Femur (tissue), 1 donor: ENCODE measurements at places on chromosomes 7 and 10.
A peak's percentile ranks its signal among the peaks of the same experiment; 100 is the strongest.

DNA sequence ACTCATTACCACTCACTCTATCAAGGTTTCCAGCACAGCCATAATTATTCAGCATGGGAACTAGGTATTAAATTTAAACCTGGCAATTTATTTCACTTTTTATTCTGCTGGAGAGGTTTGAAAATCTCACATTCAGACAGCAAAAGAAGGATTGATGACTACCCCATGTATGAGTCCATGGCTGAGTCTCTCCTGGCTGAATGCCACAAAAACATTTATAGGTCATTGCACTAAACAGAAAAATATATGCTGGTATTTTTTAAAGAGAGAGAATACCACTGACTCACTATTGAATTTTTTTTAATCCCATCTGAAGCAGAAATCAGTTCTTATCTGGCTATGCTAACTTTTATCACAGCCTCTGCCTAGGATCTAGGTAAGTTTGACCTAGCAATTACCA is 336.3 kb downstream of the PPP1R3A start:
- DNase-seq, result no peak

DNA sequence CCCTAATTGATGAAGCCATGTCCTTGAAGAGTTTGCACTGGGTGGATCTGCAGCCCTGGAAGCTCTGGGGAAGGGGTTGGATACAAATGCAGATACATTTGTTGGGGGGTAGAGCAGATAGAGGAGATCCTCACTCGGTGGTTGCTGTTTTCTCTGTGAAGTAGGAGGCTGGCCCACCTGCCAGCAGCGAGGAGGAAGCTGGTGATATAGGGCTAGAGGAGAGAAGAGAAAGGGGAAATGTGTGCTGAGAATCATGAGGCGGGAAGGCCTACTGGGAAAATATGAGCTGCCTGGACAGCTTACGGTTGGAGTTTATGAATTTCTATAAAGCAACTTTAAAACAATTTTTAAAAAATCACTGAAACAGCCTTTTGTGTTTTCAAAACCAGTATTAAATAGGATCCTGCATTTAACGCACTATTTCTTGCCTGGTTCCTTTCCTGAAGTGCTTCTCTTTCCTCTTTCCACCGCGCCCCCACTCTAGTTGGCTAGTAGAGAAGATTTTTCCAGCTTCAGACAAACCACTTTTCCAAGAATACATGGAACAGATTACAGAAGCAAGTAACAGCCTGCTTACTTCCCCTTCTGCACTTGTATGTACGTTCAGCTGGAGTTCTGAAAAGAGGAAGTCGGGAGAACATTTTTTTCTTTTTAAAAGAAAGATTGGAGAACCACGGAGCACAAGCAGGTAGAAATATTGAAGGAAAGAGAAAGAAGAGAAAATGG is 100.6 kb upstream of the GLCCI1 start:
- peak; percentile 58 for DNase-seq

GRCh38 chr10:92814790-92815189 is 33.5 kb upstream of the EXOC6 start:
- no peak for DNase-seq

- DNase-seq, result no peak
These were observed 31.9 kb downstream of the PAPSS2 start for GRCh38 chr10:87691506-87692070.

GRCh38 chr10:42984035-42984610 is 92.7 kb upstream of the RET start:
- DNase-seq, result no peak

- no peak for DNase-seq
These were observed 767.4 kb upstream of the GHITM start for GRCh38 chr10:83371696-83372490.

- no peak for DNase-seq
These were observed 13.0 kb downstream of the SEMA3A start for GRCh38 chr7:84181628-84182027.

DNA sequence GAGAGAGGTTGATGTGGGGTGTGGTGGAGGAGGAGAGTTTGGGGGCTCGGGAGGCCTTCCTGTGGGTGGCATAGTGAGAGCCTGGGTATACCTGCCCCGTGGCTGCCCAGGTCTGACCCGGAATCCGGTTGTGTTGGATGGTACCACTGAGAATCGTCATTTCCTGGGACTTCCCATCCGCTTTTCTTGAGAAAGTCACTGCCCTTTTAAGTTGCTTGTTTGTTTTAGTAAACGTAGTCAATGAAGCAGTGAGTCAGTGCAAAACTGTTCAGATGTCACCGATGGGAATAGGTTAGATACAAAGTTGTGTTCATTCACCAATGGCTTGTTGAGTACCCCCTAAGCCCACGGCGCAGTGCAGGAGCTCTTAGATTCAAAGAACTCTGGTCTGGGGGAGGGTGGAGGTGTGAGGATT is 285.8 kb downstream of the CAMK1D start:
- no peak for DNase-seq

- no peak for DNase-seq
These were observed 146.6 kb upstream of the RNF32 start for GRCh38 chr7:156493942-156494341.

DNA sequence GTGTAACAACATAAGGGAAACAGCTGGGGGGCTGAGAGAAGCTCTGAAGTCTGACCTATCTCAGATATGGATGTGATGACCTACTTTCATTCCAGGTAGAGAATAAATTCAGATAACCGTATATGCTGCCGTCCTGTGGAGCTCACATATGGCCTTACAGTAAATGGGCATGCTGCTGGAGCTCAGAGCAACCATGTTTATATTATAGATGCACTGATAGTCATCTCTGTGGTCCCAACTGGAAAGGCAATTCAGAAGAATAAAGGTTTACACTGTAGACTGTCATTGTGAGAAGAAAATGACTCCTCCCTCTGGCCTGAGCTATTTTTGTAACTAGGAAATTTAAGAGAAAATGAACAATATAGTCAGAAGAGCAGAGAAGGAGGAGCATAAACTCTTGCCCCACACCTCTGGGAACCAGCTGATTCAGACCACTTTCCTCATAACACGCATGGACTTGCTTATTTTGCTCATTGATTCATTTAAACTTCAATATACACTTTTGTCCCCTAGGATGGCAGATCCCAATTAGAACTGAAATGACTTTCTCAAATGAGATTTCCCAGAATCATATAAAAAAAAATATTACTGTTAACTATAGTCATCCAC is 69.9 kb upstream of the NXPH1 start:
- no peak for DNase-seq

DNA sequence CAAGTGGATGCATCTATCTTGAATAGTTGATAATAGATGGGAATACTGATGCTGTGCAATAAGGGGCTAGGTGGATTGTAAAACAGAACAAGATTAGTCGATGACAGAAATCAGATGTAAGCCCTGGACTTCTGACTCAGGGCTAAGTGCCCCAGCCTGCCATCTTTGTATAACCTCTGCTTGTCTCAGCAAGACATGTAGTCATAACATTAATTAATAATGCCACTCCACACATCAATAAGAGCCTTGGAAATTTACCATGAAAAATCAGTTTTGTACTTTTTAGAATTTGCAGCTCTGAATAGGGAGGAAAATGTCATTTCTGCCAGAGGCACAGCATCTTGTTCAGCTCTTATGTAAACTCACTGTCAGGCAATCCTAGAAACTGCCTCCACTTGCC is 529.1 kb downstream of the PHTF2 start:
- no peak for DNase-seq

DNA sequence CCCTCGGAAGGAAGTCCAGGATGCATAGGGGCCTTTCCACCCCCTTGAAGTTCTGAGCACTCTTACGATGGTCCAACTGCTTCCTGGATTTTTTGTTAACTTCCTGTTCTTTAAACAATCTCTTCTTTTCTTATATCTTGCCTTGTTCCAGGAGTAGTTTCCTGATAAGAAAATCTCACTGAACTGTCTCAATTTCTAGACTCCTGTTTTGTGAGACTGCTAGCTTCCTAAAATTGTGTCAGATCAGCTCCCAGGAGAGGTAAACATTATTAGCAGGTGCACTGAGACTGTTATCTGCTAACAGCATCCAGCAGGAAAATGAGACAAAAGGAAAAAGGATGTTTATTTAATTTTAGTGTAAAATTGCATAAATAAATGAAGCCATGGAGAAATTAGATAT is 106.2 kb upstream of the PITRM1 start:
- DNase-seq, result no peak

DNA sequence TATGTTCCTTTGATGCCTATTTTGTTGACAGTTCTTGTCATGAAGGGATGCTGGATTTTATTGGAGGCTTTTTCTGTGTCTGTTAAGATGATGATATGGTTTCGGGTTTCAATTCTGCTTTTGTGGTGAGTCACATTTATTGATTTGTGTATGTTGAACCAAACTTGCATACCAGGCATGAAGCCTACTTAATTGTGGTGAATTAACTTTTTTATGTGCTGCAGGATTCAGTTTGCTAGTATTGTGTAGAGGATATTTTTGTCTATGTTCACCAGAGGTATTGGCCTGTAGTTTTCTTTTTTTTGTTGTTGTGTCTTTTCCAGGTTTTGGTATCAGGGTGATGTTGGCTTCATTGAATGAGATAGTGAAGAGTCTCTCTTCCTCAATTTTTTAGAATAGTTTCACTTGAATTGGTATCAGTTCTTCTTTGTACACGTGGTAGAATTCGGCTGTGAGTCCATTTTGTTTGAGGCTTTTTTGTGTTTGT is 345.9 kb downstream of the KIF20B start:
- no peak for DNase-seq

DNA sequence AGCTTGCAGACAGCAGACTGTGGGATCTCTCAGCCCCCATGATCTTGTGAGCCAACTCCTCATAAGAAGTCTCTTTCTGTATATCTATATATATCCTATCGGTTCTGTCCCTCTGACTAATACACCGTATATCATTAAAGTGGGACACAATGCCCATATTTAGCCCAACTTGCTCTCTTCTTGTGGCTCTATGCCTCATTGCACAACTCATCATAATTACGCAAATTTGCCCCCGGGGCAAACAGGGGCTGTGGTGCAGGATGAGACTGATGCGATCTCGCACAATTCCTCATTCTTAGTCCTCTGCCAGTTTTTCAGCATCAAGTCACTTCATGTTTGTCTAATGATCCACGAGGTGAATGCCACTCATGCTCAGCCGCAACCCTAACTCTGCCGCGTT is 183.2 kb downstream of the PRPF18 start:
- DNase-seq, result no peak

- peak; percentile 37 for DNase-seq
These were observed 27.8 kb downstream of the CDHR3 start for GRCh38 chr7:105990727-105991453.

- DNase-seq, result no peak
These were observed 283.4 kb downstream of the TFEC start for GRCh38 chr7:115747174-115747573.

- DNase-seq, result no peak
These were observed 3.1 kb upstream of the MACC1 start for GRCh38 chr7:20220293-20220761.

GRCh38 chr7:154928136-154929005 is 74.6 kb downstream of the PAXIP1 start:
- peak; percentile 50 for DNase-seq

DNA sequence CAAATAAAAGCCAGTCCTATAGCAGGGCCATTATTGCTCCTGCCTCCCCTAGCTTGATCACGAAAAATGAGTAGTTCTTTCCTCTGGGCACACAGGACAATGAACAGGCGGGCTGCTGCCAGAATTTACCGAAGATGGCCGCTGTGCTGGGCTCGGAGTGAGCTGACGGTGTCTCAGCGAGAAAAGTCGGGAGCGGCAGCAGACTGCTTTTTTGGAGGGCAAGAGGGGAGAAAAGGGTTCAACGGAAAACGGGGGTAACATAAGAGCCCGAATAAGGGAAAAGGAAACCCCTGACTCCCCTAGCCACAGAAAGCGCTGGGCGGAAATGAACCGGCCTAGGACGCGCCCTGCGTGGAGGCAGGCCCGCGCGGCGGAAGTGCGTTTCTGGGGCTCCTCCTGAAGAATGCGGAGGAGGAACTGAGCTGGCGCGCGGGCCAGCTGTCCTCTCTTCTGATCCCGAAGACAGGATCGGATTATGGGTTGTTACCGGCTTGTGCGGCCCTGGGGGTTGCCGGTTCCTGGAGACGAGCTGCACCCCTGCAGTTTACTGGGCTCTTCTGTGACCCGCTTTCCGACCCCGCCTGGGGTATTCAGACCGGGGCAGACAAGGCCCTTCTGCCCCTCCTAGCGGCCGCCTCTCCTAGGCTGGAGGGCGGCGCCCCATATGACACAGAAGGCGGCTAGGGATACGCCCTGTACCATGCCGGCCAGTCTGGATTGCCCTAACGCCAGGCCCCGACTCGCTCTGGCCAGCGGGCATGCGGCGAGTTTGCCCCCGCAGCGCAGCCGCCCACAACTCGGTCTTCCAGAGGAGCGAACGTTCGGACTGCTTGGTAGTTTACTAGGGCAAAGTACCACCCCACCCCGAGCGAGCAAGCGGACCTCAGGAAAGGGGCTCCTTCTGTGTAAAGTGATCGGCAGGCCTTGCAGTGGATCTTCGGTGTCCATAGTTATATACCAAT is 30.1 kb upstream of the KMT2E start:
- DNase-seq, result peak; percentile 93

DNA sequence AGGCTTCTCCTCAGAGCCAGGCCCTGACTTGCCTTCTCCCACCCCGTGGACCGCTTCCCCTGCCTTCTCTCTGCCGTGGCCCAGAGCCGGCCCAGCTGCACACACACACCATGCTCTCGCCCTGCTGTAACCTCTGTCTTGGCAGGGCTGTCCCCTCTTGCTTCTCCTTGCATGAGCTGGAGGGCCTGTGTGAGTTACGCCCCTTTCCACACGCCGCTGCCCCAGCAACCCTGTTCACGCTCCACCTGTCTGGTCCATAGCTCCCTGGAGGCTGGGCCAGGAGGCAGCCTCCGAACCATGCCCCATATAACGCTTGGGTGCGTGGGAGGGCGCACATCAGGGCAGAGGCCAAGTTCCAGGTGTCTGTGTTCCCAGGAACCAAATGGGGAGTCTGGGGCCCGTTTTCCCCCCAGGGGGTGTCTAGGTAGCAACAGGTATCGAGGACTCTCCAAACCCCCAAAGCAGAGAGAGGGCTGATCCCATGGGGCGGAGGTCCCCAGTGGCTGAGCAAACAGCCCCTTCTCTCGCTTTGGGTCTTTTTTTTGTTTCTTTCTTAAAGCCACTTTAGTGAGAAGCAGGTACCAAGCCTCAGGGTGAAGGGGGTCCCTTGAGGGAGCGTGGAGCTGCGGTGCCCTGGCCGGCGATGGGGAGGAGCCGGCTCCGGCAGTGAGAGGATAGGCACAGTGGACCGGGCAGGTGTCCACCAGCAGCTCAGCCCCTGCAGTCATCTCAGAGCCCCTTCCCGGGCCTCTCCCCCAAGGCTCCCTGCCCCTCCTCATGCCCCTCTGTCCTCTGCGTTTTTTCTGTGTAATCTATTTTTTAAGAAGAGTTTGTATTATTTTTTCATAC is 38.0 kb downstream of the LIMK1 start:
- no peak for DNase-seq

- no peak for DNase-seq
These were observed 536.6 kb downstream of the HTR7 start for GRCh38 chr10:90321132-90321816.

DNA sequence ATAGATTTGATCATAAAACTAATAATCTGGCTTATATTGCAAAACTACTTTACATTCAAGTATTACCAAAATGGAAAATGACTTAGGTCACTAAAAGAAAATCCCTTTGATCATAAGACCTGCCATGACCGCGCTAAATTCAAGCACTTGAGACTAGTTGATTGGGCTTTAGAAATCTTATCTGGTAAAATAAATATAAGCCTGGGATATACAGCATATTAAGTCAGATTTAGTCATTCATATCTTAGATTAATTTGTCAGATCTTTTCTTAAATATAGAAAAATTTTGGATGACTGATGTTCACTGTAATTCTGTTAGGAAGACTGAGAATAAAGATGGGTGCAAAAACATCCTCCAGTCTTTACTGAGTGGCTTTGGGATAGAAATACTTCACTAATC is 450.0 kb downstream of the HTR7 start:
- no peak for DNase-seq
